ENCODE measurements at places on chromosomes 1 and 21.
A peak's percentile ranks its signal among the peaks of the same experiment; 100 is the strongest.

GRCh38 chr1:186738926-186739325, 58.7 kb upstream of the PTGS2 start:
- DNase-seq: no peak

DNA sequence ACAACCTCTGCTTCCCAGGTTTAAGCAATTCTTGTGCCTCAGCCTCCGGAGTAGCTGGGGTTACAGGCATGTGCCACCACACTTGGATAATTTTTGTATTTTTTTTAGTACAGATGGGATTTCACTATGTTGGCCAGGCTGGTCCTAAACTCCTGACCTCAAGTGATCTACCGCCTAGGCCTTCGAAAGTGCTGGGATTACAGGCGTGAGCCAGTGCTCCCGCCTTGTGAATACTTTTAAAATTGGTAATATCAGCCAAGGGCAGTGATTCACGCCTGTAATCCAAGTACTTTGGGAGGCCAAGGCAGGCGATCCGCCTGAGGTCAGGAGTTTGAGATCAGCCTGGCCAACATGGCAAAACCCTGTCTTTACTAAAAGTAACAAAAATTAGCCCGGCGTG, 33.7 kb downstream of the ZYG11B start:
- no peak for DNase-seq

- no peak for DNase-seq
Measured at GRCh38 chr1:168939947-168940223, 166.6 kb upstream of the ATP1B1 start.

DNA sequence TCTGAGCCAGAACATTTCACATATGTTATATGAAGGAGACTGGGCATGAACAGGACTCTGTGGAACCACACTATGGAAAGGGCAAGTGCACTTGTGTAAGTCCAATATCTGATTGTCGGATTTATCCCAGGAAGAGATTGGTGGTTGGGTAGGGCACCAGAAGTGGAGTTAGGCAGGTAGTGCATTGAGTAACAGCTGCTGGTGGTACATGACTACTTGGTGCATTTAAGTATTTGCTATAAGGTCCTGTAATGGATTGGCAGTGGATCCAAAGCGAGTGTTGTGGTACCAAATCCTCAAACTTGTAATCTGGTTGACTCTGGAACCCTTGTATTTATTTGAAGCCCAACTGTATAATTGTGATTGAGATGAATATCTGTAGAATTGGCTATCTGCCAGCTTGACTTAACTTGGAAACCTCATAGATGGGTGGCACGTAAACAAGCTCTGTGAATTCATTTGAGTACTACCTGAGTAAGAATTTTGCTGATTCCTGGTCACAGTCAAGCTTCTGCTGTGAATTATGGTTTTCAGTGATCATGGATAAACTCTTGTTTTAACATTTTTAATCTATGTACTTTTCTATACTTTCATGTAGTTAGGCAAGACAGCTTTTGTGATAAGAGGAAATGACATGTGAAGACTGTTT, 21.1 kb downstream of the UBAP2L start:
- no peak for DNase-seq

DNA sequence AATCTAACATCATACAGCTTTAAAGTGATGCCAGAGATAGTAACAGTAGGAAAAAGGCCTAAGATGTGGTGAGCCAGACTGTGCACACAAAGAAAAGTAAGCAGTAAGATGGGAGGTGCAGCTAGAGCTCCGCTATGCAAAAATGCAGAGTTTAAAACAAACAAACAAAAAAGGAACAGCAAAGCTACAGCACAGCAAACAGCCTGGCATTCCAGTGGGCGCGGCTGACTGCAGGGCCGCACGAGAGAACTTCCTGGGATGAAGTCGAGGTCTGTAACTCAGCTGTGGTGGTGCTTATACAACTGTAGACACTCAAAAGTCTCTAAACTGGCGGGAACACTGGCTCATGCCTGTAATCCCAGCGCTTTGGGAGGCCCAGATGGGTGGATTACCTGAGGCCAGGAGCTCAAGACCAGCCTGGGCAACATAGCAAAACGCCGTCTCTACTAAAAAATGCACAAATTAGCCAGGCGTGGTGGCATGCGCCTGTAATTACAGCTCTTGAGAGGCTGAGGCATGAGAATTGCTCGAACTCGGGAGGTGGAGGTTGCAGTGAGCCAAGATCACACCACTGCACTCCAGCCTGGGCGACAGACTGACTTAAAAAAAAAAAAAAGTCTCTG, 30.1 kb downstream of the PRDM15 start:
- DNase-seq: no peak

GRCh38 chr1:28518745-28519341, 13.0 kb downstream of the RCC1 start:
- DNase-seq: no peak

DNA sequence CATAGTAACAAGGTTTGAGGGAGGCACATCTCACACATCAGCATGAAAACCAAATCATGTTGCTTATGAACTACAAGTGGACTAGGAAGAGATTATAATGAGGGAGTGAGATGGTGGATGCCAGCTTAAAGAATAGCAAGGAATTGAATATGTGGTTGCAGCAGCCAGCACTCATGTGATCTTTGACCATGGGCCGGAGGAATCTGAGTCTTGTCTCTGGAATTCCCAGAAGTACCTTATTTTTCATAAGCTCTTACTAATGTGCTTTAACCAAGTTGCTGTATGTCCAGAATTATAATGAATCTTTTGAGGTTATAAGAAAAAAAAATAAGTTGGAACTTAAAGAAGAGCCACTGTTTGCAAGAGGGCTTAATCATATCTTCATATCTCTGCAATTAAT, 97.0 kb downstream of the DISP1 start:
- DNase-seq: no peak

- no peak for DNase-seq
Measured at GRCh38 chr1:87426463-87427249, 98.0 kb downstream of the LMO4 start.

- no peak for DNase-seq
Measured at GRCh38 chr1:177872308-177872900, 97.5 kb downstream of the SEC16B start.

DNA sequence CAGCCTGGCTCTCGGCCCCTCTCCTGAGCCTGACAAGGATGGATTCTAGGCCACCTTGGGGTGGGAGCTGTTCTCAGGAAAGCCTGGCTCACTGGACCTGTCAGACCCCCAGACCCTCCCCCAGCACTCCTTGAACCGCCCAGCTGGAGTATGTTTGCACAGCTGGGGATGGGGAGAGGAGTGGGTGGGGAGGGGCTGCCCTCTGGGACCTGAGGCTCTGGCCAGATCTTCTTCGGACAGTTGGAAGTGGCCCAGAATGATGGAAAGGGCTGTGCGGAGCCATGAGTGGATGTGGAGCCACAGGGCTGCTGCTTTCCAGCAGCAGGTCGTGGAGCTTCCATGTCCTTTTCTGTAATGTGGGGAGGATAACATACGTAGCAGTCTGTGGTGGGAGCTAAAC, 43.0 kb upstream of the TRABD2B start:
- no peak for DNase-seq

DNA sequence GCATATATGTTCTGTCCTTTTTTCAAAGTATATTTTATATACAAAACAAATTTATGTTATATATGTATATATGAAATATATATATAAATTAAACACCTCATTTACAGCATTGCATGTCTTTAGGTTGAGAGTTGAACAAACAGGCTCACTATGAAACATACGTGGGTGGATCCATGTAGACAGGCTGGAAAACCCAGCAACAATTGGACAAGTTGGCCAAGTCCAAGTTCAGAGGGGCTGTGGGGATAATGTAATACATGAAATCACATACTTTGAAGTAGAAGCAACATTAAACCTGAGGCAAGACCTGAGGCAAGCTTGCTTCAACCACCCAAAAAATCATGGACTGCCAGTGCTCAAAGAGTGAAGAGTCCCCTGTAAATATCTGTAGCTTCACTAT, 39.7 kb downstream of the KCNJ6 start:
- no peak for DNase-seq

- DNase-seq: peak; percentile 64
Measured at GRCh38 chr1:57605933-57606332, 182.1 kb upstream of the DAB1 start.

- DNase-seq: no peak
Measured at GRCh38 chr1:42817976-42818375, 779 bp upstream of the SVBP start.

DNA sequence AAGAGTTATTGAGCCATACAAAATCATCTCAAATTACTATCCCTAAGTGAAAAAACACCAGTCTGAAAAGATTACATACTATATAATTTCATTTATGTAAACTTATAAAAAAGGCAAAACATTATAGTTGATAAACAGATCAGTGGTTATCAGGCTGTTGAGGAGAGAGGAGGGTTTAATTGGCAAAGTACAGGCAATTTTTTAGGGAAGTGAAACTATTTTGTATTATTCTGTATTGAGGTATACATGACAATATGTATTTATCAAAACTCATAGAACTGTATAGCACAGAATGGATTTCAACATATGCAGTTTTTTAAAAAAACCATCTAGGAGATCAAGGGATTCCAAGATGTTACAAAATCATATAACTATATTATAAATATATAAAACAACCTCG, 403.7 kb downstream of the LTN1 start:
- DNase-seq: no peak

DNA sequence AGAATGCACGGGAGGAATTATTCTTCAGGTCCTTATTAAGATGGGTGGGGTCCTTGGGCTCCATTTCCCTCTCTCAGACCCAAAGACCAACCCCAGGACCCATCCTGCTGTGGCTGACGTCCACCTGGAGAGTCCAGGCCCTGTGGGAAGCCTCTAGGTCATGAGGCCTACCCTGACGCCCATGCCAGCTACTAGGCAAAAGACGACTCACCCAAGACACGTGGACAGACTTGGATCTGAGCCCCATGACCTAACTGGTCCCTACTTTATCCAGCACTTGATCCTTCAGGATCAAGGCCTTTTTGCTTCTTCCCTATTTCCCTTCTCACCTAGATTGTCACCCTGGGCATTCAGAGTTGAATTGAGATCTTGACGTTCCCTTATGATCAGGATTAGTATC, 56.0 kb upstream of the CASZ1 start:
- no peak for DNase-seq

GRCh38 chr1:239185245-239185619, 201.1 kb upstream of the CHRM3 start:
- DNase-seq: no peak

- no peak for DNase-seq
Measured at GRCh38 chr1:12124693-12125421, 41.9 kb upstream of the TNFRSF1B start.

DNA sequence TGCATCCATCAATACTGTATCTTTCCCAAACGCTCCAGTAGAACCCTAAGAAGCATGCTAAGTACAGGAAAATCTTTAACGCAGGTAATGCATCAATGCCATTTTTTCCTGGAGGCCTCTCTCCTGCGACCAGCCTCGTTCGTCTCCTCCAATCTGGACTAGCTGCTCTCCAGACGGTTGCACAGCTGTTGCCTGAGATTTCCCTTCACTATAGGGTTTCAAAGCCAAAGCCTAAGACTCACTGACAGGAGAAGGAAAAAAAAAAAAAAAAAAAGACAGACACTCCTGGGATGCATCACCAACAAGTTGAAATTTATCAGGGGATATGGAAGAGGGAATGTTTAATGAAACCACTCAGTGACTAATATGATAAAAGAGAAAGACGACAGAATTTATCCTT, 93.0 kb downstream of the APP start:
- no peak for DNase-seq

GRCh38 chr21:32887026-32887425, 115.5 kb upstream of the PAXBP1 start:
- no peak for DNase-seq

GRCh38 chr21:14688412-14688811, 142.3 kb upstream of the SAMSN1 start:
- DNase-seq: no peak

GRCh38 chr1:41626616-41627375, 142.3 kb upstream of the EDN2 start:
- DNase-seq: no peak

- no peak for DNase-seq
Measured at GRCh38 chr1:173266841-173267240, 59.7 kb upstream of the TNFSF4 start.

GRCh38 chr1:206581571-206581981, 30.7 kb downstream of the EIF2D start:
- no peak for DNase-seq

- no peak for DNase-seq
Measured at GRCh38 chr1:86380257-86380861, 15.8 kb downstream of the ODF2L start.

DNA sequence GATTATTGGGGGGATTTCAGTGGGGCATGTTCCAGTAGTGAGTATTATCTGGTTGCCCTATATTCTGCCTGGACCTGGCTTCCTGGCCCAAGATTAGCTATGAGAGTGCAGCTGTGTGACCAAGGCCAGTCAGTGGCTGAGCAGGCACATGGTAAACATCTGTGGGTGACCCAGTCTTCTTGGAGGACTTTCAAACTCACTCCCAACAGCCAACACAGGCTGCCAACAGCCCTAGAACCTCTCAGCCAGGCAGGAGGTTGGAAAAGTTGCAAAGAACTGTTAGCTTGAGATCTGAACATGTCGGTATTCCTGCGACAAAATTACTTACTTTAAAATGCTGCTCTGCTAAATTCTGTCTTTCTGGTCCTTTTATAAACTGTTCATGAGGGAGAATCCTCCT, 192.4 kb downstream of the TGFBR3 start:
- no peak for DNase-seq

- DNase-seq: no peak
Measured at GRCh38 chr1:171334024-171334640, 20.1 kb downstream of the FMO4 start.

DNA sequence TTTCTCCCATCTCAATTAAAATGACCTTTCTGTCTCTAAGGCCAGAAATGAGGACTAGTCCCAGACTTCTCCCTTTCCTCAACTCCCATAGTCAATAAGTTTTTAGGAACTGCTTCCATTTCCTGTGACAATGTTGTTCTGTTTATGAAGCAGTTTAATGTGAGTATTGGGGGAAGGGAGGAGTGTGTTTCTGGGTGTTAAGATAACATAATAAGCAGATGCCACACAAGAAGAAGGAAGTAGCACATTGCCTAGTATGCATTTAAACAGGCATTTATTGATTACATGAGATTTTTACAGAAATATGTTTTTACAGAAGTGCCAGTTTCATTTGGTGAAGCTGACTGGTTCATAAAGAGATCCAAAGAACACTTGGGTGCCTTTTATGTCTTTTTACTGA, 65.6 kb upstream of the TNR start:
- no peak for DNase-seq

GRCh38 chr1:119732465-119733168, 20.9 kb downstream of the PHGDH start:
- no peak for DNase-seq
